ENCODE measurements at places on chromosomes 7 and 10.

DNA sequence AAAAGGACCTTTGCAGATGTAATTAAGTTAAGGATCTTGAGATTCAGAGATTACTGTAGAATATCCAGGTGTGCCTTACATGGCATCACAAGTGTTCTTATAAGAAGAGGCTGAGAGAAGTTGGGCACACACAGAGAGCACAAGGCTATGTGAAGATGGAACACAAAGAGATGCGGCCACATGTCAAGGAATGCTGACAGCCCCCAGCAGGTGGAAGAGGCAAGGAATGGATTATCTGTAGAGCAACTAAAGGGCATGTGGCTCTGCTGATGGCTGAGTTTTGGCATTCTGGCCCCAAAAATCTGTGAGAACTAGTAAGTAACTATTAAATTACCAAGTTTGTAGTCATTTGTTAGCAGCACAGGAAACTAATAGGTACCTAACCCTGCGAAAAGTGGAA is 640.7 kb upstream of the PCDH15 start:
- no peak for DNase-seq

- DNase-seq = no peak
Measured at GRCh38 chr10:57849691-57850357, 417.9 kb downstream of the IPMK start.

DNA sequence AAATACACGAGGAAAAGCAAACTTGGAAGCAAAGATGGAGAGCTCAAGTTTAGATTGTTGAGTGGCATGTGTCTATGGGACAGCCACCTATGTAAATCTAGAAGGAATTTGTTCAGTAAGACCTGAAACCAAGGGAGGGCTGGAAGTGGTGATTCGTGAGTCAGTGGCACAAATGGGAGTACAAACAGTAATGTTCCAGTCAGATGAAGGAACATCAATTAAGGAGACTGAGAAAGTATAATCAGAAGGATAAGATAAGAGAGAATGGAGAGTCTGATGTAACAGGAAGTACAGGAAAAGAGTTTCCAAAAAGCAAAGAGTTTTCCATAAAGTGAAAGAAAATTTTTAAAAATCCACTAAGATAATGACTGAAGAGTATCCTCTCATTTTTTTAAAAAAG is 544.2 kb downstream of the KIF20B start:
- DNase-seq = no peak

GRCh38 chr10:30603589-30603988 is 26.0 kb downstream of the LYZL2 start:
- no peak for DNase-seq

- no peak for DNase-seq
Measured at GRCh38 chr7:96179837-96180236, 142.1 kb downstream of the SLC25A13 start.

GRCh38 chr7:130009848-130010688 is 41.1 kb downstream of the ZC3HC1 start:
- DNase-seq = no peak

- no peak for DNase-seq
Measured at GRCh38 chr7:53111031-53111430, 75.6 kb downstream of the POM121L12 start.

DNA sequence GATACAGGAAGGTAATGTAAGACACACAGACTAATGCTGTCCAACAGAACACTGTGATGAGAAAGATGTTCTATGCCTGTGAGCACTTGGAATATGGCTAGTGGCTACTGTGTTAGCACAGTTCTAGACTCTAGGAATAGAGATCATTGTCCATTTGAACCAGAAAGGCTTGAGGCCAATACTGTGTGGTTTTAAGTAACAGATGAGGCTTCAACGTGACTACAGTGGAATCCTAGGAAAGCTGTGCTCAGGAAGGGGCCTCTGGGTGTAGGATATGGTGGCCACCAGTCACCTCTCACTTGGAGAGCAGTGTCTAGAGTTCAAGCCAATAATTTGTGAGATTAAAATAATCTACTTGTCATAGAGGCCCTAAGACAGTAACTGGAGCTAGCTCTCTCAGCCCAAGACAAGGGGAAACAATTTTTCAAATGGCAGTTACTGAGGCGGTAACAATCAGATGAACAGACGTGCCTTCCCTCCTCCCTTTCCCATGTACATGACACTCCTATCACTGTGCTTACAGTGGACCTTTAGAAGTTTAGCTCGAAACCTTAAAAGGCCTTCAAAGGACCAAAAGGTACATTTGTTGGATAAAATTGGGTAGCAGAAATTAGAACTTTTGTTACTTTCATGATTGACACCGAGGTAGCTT is 10.2 kb downstream of the ZDHHC16 start:
- no peak for DNase-seq

- DNase-seq = no peak
Measured at GRCh38 chr7:140607441-140607989, 33.1 kb downstream of the DENND2A start.

GRCh38 chr7:7178906-7179305 is 3.4 kb upstream of the C1GALT1 start:
- no peak for DNase-seq

DNA sequence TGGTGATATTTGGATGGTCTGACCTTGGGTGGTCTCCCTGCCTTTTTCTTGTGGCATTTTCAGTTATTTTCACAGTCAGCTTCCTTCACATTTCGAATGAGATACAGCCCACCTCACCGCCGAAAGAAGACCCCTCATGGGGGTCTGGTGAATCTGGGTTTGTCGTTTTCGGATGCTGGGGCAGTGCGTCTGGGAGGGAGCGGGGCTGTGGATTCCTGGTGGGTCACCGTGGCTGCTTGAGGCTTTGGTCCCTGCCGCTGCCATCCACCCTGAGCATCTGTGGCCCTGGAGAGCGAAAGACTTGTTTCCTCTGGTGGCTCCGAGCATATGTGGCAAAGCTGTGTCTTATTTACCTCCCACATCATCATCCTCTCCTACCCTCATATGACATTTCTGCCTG is 43.1 kb downstream of the LHPP start:
- DNase-seq = no peak

DNA sequence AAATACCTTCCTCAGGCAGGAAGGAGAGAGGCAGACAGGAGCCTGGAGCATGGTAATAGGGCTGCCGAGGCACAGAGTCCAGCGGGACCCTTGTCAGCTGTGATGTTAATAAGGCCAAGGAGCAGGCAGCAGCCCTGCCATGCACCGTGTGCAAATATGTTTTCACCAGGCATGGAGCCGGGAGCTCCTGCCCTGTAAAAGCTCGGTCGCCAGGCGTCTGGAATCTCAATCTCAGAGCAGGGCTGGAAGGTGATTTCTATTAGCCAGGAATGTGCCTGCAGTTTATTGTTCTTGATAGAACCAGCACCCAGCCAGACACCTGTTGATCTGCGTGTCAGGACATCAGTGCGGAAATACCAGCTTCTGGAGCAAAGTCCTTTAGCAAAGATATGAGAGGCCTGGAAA is 469.8 kb downstream of the GLRX3 start:
- DNase-seq = no peak

GRCh38 chr7:118312966-118313365 is 88.5 kb downstream of the ANKRD7 start:
- DNase-seq = no peak

- no peak for DNase-seq
Measured at GRCh38 chr10:80421050-80421706, 12.8 kb downstream of the PRXL2A start.

GRCh38 chr10:5305374-5305773 is 59.4 kb upstream of the UCN3 start:
- no peak for DNase-seq

DNA sequence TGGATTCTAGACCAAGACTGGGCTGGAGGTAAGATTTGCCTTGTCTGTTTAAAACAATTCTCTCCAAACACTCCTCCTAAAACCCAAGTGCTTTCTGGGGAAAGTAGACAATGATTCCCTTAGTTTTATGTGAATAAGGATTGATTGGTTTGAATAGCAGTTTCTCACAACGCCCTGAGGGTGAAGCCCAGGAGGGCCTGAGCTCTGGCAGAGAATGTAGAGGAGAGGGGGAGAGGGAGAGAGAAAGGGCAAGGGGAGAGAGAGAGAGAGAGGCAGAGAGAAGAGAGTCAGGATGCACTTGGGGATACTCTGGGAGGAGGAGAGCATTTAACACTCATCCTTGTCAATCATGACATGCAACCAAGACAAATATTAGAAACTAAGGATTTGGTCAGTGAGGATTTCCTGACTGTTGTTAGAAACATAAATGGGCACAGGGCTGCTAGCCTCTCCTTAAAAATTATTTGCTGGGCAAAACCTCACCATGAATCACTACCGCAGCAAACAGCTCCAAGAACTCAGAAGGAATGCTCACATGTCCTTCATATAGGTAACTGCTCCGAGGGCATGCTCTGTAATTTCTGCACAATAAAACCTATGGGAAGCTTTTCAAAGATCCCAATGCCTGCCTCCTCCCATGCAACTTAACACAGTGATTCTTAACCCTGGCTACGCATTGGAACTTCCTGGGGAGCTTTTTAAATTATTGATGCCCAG is 55.2 kb upstream of the RAPGEF5 start:
- no peak for DNase-seq

GRCh38 chr7:14048889-14049288 is 59.4 kb upstream of the ETV1 start:
- DNase-seq = no peak

DNA sequence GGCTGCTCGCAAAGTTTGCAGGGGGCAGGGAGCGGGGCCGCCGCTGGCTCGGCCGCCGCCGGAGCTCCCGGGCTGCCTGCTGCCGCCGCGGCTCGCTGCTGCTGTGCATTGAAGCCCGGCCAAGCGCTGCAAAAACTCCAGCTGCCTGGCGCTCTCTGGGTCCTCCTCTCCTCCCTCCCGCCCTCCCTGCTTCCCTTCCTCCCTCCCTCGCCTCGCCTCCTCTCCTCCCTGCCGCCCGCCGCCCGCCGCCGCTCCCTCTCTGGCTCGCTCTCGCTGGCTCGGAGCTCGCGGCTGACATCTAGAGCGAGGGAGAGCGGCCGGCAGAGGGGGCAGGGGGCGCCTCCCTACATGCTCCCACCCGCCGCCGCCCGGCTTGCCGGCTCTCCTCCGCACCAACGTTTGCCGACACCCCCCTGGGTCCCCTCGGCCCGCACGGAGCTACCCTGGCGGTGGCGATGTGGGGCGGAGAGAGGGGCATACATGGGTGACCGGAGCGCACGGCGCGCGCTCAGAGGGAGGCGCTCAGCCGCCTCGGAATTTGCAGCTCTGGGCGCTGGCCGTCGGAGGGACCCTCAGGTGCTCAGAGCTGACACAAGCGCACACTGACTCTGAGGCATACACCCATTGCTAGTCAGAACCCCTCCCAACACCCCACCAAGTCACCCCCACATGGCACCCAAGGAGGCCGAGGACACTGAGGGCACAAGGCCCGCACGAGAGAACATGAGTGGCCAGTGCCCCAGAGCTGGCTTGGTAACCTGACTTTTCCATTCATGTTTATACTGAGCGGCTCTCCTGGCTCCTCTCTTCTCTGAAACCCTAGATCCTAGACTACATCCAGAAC is 1.2 kb upstream of the PLXNA4 start:
- no peak for DNase-seq

DNA sequence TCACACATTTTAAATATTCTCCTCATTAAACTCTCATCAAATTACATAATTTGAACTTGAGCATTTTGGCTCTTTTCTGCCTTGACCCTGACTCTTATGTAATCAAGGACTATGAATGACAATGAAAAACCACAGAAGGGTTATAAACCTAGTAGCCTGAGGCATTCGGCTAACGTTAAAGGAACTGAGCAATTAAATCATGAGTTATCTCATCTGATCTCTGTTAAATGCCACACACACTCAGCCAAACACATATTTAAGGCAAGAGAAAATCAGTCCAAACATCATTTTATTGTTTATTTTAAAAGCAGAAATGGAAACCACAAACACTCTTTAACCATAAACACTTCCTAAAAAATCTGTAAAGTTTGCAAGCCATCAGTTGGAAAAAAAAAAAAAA is 204.3 kb downstream of the DGKI start:
- DNase-seq = no peak

GRCh38 chr10:97584060-97584797 is at the start of gene HOGA1:
TSS of gene HOGA1 (plus strand) at chr10:97584389. CDS start at chr10:97584704, 315 bp downstream.
- DNase-seq = no peak

DNA sequence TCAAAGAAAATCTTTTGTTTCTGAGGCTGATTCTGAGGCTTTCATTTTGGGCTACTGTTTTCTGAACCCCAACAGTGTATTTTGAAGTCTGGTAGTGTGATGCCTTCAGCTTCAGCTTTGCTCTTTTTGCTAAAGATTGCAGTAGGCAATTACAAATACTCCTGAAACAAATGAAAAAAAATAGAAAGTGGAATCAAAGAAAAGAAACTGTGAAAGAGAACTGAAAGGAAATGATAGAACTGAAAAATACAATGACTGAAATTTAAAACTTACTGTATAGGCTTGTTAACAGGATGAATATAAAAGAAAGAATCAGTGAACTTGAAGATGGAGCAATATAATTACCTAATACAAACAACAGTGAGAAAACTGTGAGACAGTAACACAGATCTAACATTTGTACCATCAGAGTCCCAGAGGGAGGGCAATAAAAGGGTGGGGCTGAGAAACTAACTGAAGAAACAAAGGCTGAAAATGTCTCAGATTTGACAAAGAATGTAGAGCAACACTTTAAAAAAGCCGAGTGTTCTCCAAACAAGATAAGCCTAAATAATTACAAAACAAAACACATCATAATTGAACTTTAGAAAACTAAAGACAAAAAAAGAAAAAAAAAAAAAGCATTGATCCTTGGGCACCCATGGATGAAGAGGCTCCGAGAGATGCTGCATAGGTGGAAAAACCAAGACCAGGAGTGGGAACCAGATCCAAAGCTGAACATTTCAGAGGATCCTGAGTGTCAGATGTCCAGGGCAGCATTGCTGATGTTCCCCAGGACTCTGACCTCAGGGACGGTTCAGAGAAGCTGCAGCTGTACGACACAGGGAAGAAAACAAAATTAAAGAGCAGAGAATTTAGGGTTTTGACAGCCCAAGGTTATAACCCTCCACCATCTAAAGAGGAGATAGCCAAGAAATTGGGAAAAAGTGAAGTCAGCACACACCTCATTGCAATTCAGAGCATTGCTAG is 223.2 kb upstream of the IGFBP3 start:
- DNase-seq = no peak

DNA sequence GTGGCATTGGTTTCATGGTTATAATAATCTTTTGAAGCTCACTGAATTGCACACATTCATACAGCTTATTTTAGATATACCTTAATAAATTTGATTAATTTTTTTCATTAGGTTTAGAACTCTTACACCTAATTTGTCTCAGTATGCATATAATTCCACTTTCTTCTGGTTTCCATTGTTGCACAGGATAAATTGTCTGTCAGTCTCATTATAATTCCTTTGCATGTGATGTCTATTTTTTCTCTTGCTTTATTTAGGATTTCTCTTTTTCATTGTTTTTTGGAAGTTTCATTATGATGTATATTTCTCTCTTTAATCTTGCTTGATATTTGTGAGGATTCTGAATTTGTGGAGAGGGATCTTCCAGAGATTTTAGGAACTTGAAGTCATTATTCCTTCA is 84.7 kb downstream of the ARL5B start:
- DNase-seq = no peak

- DNase-seq = no peak
Measured at GRCh38 chr10:120381931-120382330, 75.1 kb upstream of the PLPP4 start.

- no peak for DNase-seq
Measured at GRCh38 chr10:5670662-5671375, 4.4 kb upstream of the ASB13 start.
